Stimulated activated CD8-positive, alpha-beta memory T cell treated with anti-CD3 and anti-CD28 coated beads, Interleukin-7, amount 100 ng/mL, for 4 hours (primary cell): ENCODE measurements at places on chromosomes 5 and 9.

GRCh38 chr9:6944896-6945295, 187.1 kb downstream of the KDM4C start:
- no peak for DNase-seq

DNA sequence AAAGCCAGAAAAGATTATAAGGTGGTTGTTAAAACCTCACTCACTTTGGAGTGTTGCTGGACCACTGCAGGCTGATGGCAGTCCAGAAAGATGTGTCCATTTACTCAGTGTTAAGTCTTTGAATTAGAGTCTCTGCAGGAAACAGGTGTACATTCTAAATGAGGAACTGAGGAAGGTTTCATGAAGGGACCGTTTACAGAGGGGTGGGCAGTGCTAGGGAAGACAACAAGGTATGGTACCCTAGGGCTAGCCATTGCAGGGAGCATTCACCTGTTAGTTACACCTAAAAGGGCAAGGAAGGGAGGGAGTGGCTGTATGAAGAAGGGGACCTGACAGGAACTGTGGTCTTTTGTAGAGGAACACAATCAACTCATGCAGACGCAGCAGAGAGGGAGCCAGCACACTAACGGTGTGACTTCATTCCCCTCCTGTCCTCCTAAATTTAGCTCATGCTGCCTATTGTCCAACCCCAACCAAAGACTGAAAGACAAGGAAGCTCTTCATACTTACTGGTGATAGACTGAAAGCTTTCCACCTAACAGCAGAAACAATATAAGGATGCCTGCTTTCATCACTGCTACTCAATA, 32.2 kb upstream of the PAX5 start:
- no peak for DNase-seq

DNA sequence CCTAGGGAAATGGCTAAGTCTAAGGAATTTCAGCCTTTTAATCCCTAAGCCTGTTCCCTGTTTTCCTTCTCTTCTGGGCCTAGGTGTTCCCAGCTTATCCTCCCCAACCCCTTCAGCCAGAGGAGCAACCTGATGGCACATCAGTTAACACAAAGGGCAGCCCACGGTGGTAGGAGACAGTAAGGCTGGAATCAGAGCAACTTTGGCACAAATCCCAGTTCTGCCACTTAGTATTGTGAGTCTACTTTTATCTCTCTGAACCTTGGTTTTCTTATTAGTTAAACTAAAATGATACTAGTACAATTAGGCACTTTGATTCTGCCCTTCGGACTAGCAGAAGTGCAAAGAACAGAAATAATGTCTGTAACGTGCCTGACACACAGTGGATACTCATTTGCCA, 246.8 kb downstream of the SAXO1 start:
- DNase-seq: no peak

- DNase-seq: no peak
Observed at GRCh38 chr9:14831661-14832060, 78.6 kb downstream of the FREM1 start.

DNA sequence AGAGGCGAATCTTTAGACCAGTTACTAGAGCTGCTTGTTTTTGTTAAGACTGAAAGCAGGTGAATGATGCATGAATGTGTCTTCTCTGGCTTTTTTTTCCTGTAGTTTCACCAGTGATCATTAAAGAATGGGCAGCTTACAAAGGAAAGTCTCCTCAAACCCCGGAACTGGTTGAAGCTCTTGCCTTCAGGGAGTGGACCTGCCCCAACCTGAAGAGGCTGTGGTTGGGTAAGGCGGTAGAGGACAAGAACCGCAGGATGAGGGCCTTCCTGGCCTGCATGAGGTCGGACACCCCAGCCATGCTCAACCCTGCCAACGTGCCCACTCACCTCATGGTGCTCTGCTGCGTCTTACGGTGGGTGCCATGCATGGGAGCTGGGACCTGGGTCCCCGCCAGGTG, 33.3 kb upstream of the PHF2 start:
- no peak for DNase-seq

DNA sequence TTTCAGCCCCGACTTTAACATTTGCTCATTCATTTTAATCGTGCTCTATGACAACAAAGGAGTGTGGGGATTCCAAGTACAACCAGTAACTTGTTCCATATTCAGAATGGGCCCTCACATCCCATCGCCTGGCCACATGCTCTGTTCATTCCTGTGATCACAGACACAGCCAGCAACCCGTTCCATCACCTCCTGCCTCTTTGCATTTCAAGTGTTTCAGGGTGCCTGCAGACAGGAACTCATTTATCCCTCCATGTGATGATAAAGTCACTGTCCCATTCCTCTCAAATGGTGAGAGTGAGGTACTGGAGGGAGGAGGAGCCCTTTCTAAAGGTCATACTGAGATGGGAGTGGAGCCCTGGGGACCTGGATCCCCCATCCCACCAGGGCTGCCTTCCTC, 571.1 kb downstream of the MAT2B start:
- no peak for DNase-seq

- DNase-seq: no peak
Observed at GRCh38 chr5:167802755-167803431, 488.6 kb upstream of the WWC1 start.

DNA sequence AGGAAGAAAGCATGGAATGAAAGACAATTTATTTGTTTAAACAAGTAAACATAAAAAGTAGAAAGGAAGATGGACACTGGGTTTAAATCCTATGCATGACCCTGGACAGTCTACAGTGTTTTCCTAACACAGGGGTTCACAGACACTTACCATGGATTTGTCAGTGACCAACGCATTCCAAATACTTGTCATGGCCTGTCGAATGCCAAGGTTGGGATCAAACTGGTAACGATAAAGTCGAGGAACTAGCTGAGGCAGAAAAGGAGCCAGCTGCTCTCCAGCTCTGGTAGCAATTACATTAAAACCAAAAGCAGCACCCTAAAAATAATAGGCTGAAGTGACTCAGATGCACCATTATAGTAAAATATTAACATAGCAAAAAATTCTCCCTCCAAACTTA, 59.4 kb upstream of the OR2K2 start:
- DNase-seq: no peak

DNA sequence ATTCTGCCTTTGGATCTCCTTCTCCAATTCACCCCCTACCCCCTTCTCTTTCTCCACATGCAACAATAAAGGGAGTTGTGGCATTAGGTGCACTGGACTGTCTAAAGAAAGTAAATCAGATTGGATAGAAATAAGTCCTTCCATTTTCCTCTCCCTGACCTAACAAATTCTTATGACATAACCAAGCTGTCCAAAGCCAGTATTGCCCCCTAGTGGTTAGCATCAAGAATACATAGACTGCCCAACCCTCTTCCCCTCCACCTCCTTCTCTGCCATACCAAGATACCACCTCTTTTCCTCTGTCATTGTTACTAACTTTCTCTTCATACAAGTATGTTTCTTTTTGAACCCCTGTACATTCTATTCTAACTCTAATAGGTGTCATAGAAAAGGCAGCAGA, 45.7 kb downstream of the PPARGC1B start:
- no peak for DNase-seq

- DNase-seq: no peak
Observed at GRCh38 chr5:108696951-108697715, 50.6 kb upstream of the FER start.

- DNase-seq: no peak
Observed at GRCh38 chr5:82494942-82495341, 216.8 kb upstream of the RPS23 start.

GRCh38 chr5:168822248-168822744, 243.1 kb upstream of the PANK3 start:
- DNase-seq: no peak

DNA sequence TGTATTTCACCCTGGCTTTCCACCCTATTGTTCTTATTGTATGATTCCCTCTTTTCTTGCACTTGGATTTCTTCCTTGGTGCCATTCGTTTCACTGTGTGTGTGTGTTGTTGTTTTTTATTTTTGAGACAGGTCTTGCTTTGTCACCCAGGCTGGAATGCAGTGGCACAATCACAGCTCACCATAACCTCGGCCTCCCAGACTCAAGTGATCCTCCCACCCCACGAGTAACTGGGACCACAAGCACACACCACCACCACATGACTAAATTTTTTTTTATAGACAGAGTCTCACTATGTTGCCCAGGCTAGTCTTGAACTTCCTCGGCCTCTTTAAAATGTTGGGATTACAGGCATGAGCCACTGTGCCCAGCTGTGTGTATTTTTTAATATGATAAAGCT, 72.0 kb downstream of the MLLT3 start:
- no peak for DNase-seq

DNA sequence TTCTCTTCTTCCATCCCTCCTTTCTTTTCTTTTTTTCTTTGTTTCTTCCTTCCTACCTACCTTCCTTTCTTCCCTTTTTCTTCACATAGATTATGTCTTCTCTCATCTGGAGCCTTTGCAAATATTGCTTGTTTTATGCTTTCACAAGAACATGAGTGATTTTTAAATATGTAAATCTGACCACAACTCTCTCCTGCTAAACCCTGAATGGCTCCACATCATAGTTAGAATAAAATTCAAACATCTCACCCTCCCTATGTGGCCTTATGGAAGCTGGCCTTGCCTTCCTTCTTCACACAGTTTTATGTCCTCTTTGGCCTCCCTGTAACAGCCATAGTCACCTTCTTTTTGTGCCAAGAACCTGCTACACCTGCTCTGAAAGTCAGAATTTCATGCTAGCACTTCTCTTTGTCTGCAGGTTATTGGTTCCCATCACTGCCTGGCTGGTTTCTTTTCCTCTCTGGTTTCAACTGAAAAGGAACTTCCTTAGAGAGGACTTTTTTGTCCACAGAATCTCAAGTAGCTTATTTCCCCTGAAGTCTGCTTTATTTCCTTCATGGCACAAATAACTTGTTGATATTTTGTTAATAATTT, 114.3 kb upstream of the TNC start:
- no peak for DNase-seq

- no peak for DNase-seq
Observed at GRCh38 chr9:12693141-12693540, at the start of gene TYRP1. Gene TYRP1 (plus strand): TSS chr9:12693385. CDS start chr9:12693997, 612 bp downstream.

- no peak for DNase-seq
Observed at GRCh38 chr5:140134277-140134935, 8.7 kb downstream of the IGIP start.

DNA sequence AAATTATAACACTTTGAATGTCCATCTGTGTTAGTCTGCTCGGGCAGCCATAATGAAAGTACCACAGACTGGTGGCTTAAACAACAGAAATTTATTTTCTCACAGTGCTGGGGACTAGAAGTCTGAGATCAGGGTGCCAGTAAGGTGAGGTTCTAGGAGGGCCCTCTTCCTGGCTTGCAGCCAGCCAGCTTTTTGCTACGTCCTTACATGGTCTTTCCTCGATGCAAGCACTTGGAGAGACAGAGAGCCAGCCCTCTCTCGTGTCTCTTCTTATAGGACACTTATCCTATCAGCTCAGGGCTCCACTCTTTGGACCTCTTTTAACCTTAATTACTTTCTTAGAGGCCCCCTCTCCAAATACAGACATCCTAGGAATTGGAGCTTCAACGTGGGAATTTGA, 351.8 kb downstream of the SPOCK1 start:
- DNase-seq: no peak

DNA sequence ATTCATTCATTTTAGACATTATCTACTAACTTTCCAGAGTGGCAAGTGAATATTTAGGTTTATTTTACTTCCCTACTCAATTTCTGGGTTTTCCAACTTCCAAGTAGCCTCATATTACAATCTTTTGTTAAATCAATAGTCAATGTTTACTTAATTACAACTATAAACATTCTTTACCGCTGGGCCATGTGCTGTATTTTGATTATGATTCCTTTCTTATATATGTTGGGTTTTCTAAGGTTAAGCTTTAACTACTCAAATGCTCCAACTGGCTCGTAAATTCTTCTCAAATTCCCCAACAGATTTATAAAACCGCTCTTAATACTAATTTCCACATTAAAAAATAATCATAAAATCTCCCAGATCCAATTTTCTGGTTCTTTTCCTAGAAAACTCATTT, 110.1 kb upstream of the ABCA1 start:
- DNase-seq: no peak

- DNase-seq: no peak
Observed at GRCh38 chr5:153256-153655, 38.0 kb upstream of the LRRC14B start.

DNA sequence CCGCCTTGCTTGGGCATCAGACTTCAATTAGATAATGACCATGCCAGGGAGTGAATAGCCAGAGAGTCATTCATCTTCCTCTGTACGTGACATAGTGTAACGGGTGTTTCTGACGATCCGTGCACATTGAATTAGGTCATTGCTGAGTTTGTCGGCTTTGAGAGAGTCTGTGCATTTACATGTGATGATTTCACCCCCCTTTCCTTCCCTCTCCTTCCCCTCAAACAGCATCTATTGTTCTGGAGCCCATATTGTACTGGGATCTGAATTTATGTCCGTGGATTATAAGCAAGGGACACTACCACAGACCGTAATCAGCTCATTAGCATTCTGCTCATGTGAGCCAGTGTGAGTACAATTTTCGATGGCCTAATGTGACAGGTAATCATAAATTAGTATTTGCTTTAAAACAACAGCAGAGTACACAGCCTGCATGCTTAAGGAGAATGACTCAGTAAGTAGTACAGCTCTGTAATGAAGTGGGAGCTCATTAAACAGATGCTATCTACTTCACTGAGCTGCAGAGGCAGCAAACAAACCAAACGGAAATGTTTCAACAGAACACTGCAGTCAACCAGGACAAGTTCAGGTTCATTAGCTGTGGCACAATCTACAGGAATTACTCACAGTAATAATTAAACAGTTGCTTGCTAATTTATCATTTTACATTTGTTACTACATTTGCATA, 302.1 kb downstream of the CSNK1G3 start:
- no peak for DNase-seq

DNA sequence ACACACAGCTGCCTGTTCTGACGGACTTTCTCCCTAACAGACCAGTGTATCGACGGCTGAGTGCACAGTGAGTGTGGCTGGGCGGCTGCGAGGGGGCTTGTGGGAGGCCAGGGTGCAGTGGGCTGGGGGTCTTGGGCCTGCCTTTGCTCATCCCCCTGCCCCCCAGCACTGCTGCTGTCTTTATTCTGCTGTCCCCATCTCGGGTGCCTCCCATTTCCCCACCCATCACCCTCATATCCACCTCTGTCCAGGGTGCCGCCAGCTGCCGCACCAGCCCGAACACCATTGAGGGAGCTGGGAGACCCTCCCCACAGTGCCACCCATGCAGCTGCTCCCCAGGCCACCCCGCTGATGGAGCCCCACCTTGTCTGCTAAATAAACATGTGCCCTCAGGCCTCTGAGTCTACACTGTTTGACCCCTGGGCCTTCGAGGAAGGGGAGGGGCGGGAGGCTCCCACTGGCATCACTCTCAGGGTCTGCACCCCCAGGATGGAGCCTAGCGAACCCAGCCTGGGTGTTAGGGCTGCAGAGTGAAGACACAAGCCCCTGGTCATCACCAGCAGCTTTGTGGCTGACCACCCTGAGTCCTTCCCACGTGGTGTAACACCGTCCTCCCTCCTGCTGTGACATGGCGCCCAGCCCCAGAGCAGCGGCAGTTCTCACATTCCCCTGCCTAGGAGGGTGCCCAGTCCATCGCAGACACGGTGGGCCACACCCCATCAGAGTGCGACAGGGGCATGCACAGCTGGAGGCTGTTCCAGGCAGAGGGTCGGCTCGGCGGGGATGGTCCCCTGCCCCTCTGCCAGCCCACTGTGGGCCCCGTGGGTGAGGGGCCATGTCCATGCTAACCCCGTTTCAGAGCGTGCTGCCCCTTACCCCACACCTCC, 4.0 kb downstream of the LCN2 start:
- no peak for DNase-seq

GRCh38 chr9:93920131-93920800, 34.9 kb downstream of the BARX1 start:
- DNase-seq: no peak
